Hematopoietic multipotent progenitor cell treated with erythropoietin and hydrocortisone succinate and interleukin-3 and kit ligand, for 6 days (in vitro differentiated cells): ENCODE measurements at places on chromosomes 4 and X.

GRCh38 chrX:70253377-70254062 lies 6.5 kb downstream of the P2RY4 start:
- no peak for DNase-seq

GRCh38 chr4:37793562-37793961 lies 32.9 kb upstream of the PGM2 start:
- peak; percentile 69 for DNase-seq

DNA sequence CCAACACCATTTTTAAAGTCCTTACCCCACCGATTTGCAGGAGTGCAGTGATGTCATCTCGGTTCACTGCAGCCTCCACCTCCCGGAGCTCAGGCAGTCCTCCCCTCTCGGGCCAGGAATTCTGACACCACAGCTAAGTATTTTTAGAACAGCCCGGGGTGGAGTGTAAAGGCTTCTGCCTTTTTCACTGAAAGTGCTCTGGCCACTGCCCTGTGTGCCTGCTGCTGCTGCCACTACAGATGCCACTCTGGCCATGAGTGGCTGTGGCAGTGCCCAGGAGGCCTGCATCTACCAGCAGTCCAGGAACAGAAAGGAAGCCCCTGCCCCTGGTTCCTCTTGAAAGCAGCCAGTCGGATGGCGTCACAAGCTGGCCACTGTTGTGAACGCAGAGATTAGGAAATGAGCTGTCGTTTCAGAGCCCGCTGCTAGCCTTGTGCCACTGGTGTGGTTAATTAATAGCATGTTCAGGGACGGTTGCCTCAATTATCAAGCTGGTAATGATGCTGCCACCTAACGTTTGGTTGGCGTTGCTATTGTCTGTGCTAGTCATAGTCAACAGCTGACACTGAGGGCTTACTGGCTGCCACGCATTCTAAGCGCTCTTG lies 23.6 kb upstream of the TBC1D14 start:
- peak; percentile 97 for DNase-seq

DNA sequence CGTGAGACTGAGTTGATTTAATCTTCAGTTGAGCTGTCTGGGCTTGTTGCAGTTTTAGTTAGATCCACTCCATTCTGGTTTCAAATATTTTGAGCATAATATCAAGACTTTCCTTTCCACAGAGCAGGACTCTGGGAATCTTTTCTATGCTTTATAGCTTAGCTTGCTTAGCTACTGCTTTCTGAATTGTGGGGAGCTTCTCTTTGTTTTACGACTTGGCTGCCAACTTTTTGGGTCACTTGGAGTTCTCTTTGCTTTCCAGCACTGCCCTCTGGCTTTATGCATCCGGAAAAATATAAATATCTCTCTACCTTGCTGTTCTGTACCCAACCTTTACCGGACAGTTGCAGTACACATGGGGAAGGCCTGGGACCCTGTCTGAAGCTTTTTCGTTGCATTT lies 292.1 kb downstream of the STIM2 start:
- DNase-seq: no peak

DNA sequence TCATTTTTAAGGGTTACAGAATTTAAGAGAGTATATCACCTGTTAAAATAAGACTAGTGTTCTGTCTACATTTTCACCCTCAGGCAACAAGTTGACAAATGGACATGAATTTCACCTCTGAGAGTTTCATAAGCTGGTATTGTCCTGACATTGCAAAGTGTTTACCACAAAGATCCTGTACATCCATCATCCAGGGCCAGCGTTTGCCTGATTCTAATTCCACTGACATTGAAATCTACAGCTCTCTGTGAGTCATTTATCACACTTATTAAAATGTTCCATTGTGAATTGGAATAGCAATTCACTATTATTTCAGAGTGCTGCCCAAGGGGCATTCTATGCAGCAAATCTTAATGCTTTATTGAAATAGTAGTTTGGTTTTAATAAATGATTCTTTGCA lies 1499.4 kb upstream of the PCDH7 start:
- no peak for DNase-seq

DNA sequence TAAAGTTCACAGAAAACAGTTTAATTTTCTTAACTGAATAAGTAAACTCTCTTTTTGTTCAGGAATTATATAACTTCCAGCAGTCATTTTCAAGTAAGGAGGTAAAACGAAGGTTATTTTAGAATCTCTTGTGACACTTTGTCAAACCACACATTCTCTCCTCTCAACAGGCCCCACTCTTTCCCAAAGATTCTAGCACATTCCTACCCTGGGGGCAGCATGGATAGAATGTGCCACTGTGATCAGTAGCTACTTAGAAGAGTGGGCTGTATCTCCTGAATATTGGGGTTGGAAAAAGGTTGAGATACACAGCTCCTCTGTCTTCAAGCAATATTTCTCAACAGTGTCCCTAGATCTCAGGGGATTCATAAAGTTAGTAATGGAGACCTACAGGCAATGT lies 157.6 kb downstream of the EMCN start:
- DNase-seq: no peak

DNA sequence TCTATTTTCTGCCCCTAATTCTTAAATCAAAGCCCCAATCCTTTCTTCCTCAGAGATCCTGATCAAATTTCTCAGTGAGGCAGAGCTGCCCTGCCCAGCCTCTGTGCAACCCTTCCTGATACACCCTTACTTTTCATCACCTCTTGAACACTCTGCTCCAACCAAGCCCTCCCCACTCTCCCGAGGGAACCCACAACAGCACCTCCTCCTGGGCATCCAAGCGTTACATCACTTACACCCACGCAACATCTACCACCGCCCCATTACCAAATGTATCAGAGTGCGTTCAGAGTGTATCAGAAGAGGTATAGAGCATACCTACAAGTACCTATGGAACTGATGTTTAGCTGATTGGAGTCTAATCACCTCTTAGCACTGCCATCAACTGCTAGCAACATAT lies 186.5 kb downstream of the RAP1GDS1 start:
- peak; percentile 36 for DNase-seq

- no peak for DNase-seq
Measured at GRCh38 chr4:1477045-1477840, 71.0 kb upstream of the NKX1-1 start.

DNA sequence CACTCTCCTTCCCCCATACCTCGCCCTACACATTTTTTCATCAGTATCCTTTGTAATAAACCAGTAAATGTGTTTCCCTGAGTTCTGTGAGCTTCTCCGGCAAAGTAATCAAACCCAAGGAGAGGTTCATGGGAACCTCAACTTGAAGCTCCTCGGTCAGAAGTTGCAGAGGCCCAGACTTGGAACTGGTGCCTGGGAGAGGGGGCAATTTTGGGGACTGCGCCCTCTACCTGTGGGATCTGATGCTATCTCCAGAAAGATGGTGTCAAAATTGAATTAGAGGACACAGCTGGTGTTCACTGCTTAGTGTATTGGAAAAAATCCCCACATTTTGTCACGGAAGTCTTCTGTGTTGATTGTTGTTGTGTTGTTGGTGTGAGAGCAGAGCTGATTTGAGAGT lies 70.6 kb downstream of the ATP11C start:
- DNase-seq: no peak

DNA sequence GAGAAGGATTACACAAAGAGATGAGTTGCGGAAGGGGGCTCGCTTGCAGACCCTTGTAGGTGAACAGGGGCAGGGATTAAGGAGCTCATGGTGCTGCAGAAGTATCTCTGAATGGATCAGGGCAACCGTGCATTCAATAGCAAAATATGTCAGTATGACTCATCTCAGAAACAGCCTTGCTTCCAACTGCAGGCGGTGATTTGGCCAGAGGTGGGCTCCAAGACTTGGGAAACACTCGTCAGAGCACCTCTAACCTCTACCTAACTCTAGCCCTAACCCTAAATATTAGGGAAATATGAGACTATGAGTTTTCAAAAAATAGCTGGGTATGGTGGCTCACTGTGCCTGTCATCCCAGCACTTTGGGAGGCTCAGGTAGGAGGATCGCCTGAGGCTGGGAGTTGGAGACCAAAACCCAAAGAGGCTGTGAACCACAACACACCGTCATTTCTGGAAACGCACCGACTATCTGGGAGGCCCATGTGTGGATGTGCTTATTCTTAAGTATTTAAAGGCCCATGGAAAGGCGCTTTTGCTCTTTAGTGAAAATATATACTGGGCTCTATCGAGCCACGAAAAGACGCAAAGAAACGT lies 102.6 kb downstream of the DHRSX start:
- no peak for DNase-seq

- peak; percentile 88 for DNase-seq
Measured at GRCh38 chr4:99811850-99812249, 4.8 kb upstream of the DAPP1 start.

- DNase-seq: no peak
Measured at GRCh38 chr4:99634742-99635360, 22.8 kb downstream of the C4orf54 start.
